NCI-H2029 treated with DMSO at 0.1 percent for 48 hours (cell line): ENCODE measurements at places on chromosomes 13 and 19.
A peak's percentile ranks its signal among the peaks of the same experiment; 100 is the strongest.

GRCh38 chr19:46859637-46860124 lies 1.1 kb upstream of the ARHGAP35 start:
- peak; percentile 89 for DNase-seq

GRCh38 chr19:44635581-44636438 lies 7.9 kb upstream of the PVR start:
- no peak for DNase-seq

DNA sequence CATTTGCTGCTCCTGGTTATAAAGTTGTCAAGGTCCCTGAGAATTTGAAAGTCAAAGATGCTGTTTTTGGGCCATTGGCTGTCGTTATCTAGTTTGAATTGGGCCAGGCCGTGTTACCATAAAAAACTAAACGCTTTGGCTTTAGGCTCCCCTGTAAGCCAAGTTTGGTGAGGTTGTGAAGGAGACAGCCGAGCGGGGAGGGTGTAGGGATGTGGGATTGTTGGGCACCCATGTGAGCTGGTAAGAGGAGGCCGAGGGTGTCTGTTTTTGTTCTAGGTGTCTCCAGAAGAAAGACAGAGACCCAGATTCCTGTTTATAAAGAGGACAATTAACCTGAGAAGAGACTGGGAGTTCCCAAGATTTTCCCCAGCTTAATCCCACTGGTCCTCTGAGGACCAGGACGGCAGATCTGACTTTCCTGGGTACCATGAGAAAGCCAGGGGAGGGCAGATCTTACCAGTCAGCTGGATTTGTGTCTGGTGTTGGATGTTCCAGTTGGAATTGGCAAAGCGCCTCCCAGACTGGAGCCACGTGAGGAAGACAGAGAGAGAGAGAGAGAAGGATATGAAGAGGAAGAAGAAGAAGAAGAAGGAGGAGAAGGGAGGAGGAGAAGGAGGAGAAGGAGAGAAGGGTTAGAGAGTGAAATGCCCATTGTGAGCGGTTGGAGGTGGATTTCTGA lies 25.1 kb downstream of the TMEM255B start:
- DNase-seq = no peak

DNA sequence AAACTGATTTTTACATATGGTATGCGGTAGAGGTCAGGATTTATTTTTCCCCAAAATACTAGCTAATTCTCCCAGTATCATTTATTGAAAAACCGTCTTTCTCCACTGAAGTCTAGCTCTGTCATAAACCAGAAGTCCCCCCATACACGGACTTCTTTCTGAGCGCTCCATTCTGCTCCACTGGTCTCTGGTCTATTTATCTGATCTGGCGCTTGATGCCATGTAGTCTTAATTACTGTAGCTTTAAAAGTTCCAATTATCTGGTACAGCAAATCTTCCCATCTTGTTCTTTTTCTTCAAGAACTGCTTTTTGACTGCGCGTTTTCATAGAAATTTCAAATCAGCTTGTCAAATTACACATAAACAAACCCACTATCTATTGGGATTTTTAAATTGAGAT lies 13.7 kb downstream of the DCUN1D2 start:
- DNase-seq = no peak

- DNase-seq = no peak
These were observed 527 bp downstream of the KLK6 start for GRCh38 chr19:50968716-50969412.

DNA sequence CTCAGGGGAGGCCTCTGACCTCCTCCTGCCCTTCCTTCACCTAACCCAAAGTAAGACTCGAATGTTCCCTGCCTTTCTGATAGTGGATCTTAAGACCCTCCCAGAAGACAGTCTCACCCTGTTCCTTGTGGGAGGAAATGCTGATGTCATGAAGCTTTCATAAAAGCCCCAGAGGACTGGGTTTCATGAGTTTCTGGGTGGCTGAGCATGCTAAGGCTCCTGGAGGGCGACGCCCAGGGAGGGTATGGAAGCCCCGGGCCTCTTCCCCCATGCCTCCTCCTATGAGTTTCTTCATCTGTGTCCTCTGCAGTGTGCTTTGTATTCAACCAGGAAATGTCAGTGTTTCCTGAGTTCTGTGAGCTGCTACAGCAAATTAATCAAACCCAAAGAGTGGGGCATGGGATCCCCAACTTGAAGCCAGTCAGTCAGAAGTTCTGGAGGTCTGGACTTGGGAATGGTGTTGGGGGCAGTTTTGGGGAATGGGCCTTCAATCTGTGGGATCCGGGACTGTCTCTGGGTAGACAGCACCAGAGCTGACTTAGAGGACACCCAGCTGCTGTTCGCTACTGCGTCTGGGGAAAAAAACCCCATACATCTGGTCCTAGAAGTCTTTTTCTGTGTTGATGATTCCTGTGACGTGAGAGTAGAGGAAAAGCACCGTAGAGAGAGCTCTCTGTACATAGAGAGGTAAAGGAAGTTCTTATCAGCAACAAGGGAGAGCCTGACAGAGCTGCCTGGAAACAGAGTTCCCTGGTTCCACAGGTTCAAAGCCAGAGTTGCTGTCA lies 2.0 kb upstream of the LILRB2 start:
- DNase-seq = no peak
